AG08395 (cell line): ENCODE measurements at places on chromosomes 6 and 20.

DNA sequence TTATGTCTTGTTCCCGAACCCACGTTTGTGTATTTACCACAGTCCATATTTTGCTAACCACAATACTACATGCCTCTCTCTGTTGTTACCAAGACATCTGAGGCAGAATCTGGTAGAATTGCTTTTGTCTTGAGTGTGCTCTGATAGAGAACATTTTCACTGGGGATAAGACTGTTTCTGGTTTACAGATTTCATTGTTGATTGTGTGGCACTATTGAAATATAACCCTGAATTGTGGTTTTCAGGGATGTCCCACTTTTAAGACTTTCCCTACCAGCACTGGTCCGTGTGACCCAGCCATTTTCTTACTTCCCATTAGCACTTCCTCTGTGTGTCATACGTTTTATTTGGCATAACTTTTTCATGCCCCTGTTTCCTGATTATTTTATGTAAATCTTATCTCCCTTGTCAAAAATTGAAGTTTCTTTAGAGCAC lies 12.2 kb downstream of the NCOA7 start:
- no peak for DNase-seq

DNA sequence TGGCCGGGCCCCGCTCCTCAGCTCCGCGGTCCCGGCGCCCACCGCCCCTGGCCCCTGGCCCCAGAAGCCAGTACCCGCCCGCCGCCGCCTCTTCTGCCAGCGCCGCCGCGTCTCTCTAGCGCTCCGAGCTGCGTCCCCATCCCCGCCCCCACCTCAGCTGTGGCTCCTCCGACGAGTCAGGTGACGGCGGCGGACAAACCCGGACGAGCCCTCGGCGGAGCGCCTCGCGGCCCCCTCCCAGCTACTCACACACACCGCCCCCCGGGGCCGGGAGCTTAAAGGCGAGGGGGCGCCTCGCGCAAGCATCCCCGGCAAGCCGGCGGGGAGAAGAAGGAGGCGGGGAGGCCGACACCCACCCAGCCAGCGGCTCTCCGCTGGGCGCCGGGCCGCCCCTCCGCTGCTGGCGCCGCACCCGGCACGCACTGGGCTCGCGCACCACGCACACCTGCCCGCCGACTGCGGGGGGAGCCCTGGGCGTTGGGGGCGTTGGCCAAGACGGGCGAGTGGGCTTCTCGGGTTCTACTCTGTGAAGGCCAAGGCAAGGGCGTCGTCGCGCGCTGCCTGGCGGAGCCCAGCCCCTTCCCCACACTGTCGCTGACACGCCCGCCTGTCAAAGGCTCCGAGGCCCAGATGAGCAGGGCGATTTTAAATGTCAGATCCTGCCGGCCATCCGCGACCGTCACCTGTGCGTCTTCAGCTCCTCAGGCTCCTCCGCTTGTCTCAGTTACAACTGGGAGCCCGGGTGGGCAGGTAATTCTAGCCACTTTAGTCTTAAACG lies at the start of gene SNAP91:
SNAP91 (minus strand) TSS at position 132 of the 778 bp plus-strand sequence. CDS start 1,174 bp downstream, outside the sequence.
- DNase-seq, result no peak

DNA sequence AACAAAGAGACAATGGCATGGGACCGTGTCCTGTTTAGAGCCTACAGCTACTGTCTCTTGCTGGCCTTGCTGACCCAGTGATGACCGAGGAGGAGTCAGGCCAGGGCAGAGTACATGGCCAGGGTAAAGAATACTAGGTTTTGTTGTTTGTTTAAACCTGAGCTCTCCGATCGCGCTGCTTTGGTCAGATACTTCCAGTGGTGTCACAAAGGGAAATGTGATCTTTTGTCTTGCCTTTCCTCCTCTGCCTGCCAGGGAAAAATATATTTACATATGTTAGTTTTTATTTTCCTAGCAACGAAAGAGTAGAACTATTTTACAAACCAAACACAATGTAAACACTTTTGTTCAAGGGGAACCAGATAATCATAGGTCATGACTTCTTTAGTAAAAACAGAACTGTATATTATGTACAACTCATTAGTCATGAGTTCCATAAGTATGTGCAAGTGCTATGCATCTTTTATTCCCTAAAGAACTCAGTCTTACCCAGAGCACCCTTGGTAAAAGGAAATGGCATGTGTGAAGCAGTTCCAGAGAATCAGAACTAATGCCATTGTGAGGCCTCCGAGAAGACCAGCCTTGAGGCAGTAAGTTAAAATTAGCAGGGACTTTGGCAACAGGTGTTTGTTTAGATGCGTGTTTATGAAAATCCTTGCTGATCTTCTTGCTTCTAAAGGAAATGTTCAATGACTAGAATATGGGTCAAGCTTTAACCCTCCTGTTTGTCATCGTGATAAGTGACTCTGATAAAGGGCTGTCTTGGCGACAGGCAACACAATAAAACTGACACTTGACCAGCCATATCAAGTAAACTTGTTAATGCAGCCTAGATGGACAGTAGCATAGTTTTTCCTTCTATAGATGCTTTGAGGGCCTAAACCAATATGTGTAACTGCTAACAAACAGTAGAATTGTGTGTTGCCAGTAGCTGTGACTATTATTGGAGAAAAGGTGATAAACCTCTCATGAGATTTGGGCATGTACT lies 204.6 kb downstream of the NKAIN2 start:
- no peak for DNase-seq

- DNase-seq, result peak; percentile 37
Observed at GRCh38 chr20:45822857-45823256, 4.3 kb downstream of the TNNC2 start.

GRCh38 chr6:103105686-103106085 lies 1712.2 kb downstream of the GRIK2 start:
- DNase-seq, result no peak

- DNase-seq, result peak; percentile 31
Observed at GRCh38 chr6:104527761-104528415, 331.8 kb downstream of the HACE1 start.

DNA sequence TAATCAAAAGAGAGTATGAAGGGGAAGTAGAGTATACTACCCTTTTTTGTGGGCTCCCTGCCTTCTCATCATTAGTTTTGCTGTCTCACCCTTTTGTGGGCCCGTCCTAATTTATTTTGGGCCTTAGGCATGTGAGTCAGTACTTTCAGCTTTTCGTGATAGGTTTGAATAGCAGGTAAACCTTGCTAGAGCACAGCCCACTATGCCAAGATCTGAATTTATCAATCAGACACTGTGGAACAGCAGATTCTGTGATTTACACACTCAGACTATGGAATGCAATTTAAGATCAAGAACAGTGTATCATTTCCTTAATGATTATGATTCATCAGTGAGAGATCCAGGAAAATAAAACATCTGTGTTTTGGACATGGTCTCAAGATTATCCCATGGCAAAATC lies 1117.1 kb downstream of the KHDRBS2 start:
- no peak for DNase-seq

GRCh38 chr20:38791940-38792339 lies 13.6 kb upstream of the PPP1R16B start:
- DNase-seq, result no peak

- DNase-seq, result no peak
Observed at GRCh38 chr6:139020689-139021088, 7.9 kb upstream of the ABRACL start.

DNA sequence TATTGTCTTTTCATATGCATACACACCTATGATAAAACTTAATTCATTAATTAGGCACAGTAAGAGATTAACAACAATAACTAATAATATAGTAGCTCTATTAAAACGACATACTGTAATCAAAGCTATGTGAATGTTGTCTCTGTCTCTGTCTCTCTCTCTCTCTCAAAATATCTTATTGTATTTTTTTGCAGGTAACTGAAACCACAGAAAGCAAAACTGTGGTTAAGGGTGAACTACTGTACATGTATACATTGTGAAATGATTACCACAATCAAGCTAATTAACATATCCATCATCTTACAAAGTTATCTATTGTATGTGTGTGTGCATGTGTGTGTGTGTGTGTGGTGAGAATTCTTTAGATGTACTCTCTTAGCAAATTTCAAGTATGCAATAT lies 242.0 kb upstream of the RSPO3 start:
- DNase-seq, result no peak

DNA sequence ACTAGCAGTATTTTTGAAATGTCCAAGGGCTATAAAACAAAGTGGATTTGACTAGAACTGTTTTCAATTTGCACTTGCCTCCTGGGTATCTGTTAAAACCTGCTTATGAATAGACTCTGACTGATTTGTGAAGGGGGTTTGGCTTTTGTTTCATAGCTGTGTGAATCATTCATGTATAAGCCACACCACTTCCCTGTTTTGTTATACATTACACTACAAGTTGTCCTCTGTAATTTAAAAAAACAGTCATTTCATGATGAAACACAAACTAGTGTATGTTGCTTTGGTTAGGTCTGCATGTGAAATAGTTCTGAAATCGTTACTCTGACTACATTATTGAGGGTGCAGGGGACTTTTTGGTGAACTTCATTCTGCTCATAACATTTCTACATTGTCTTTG lies 121.7 kb downstream of the NKAIN2 start:
- DNase-seq, result no peak

DNA sequence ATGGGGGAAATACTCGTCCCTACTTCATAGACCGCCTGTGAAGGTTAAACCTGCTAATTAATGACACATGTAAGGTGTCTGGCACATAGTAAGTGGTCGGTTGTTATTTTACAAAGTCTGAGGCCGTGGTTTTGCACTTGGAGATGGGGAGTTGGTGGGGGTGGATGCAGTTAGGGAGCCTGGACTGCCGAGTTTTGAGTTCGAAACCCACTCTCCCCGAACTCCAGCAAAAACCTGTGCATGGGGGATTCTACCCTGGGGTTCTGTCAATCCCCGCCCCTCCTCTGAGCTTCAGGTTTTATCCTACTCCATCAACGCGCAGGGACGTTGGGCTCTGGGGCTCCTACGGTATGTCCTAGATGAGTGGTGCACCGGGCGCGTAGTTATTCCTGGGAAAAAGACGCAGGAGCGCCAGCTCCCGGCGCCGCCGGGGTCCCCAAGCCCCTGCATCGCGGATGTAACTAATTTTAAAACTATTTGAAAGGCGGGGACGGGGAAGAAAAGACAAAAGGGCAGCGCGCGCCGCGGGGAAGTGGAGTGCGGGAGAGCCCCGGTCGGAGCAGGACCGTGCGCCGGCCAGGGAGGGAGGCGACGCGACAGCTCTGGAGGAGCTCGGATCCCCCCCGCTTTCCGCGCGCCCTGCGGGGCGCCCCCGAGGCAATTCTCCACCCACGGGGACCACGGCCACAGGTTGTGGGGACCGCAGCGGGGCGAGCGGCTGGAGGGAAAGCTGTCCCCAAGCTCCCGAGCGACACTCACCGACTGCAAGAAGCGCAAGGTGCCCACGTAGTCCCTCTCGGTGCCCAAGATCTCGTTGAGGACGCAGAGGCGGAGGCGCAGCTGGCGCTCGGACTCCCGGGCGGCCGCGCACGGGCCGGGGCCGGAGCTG lies 672 bp downstream of the PREX1 start:
- DNase-seq, result no peak

DNA sequence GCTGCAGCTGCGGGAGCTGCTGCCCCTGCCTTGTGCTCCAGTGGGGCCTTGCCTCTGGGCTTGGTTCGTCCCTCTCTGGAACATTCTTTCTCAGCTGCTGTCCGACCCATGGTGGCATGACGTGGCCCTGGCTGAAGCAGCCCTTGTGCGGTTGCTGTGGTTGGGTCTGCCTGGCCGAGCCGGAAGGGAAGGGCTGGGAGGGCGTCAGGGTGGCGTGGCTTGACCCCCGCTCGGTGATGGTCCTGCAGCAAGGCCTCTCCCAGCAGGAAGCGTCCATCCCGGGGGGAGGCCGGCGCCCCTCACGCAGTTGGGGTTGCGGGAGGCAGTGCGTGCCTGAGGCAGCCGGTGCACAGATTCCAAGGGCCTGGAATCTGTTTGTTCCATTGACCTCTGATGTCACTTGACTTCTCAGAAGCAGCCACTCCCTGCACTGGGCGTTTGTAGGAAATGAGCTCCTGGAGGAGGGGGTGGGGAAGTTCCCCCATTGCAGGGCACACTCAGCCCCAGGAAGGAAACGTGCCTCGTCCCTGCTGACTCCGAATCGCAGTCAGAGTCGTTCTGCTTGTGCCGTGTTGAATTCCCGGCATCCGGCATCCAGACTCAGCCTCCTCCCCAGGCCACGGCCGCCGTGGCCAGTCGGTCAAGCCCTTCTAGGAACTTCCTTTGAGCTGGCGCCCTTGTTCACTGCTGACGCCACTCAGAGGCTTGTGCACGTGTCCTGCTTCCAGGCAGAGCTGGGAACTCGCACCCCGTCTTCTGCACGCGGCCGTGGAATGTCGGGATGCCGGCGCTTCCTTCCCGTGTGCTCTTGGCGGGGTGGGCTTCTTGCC lies 9.7 kb upstream of the TNFRSF6B start:
- peak; percentile 83 for DNase-seq

DNA sequence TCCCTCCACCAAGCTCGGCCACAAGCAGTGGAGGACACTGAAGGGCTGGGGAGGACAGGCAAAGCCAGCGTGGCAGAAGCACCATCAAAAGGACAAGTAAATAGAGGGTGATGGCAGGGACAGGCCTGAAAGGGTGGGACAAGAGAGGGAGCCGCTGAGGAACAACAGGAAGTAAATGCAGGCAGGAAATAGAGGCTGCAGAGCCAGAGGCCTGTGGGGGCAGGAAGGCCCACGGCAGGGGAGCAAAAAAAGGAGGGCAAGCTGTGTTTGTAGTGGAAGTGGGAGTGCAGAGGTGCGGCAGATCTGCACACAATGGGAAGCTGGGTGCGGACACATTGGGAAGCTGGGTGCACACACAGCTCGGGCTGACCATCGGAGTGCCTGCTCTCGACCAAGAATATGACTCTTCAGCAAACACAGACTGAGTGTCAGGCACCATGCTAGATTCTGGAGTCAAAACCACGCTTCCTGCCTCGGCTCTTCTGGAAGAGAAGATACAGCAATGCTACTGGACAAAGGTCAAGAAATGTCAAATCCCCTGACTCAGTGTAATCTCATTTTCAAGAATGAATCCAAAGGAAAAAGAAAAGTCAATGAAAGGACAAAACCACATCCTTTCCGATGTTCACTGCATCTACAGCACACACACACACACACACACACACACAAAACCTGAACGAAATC lies 40.4 kb upstream of the RAB22A start:
- no peak for DNase-seq

GRCh38 chr20:23090147-23090546 lies 4.0 kb upstream of the CD93 start:
- no peak for DNase-seq

DNA sequence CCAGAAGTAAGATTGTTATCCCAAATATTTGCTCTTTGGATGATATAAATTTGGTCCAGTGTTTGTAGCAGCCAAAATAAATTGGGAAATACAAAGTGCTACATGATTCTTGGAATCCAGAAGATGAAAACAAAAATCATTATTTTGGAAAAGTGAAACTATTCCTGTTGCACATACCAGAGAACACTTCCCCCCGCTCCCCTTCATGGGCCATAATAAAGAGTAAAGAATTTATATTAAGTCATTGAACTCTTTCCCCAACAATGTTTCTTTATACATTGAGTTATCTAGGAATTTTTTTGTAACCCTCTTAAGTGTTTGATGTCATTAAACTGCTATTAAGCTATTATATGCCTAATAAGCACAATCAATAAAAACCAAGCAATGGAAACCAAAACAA lies 490.4 kb upstream of the HS3ST5 start:
- DNase-seq, result no peak

- DNase-seq, result no peak
Observed at GRCh38 chr6:157368359-157369049, 12.5 kb upstream of the ZDHHC14 start.
